ENCODE measurements at places on chromosomes 4 and X.

DNA sequence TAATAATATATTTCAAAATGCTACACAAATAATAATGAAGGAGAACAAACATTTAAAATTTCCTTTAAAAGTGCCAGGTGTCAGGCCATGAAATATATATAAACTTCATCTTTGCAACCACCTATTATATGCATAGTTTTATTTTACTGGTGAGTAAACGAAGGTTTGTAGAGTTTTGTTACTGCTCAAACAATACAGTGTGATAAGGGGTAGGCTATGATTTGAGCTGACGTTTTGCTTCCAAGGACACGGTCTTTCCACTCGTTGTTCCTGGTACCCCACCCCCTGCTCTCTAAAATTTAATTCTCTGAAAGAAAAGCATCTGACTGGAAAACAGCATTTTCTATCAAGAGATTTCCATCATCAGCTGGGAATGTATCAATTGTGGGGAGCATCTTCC is 27.2 kb upstream of the GPRIN3 start:
- DNase-seq, result no peak

DNA sequence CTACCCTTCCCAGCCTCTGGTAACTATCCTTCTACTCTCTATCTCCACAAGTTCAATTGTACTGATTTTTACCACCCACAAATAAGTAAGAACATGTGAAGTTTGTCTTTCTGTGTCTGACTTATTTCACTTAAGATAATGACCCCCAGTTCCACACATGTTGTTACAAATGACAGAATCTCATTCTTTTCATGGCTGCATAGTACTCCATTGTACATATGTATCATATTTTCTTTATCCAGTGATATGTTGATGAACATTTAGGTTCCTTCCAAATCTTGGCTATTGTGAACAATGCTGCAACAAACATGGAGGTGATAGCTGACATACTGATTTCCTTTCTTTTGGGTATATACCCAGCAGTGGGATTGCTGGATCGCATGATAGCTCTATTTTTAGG is 27.7 kb downstream of the GSX2 start:
- DNase-seq, result no peak

GRCh38 chrX:77118686-77119085 is 328.5 kb upstream of the FGF16 start:
- DNase-seq, result no peak

DNA sequence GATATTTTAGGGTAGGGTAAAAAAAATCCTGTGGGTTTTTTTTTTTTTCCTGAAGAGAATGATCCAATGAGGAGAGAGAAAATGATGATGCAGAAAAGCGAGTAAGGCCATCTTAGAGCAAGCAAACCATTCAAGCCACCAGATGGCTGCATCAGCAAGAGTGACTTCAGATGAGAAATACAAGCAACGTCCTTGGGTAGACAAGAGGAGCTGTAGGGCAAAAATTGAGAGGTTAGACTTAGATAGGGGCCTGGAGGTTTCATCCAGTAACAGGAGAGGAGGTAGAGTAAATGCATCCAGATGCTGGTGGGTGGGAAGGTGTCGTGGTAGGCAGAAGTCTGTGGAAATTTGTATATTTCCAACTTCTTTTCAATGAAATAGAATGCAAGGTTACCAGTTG is 14.6 kb downstream of the FTHL17 start:
- DNase-seq, result no peak

DNA sequence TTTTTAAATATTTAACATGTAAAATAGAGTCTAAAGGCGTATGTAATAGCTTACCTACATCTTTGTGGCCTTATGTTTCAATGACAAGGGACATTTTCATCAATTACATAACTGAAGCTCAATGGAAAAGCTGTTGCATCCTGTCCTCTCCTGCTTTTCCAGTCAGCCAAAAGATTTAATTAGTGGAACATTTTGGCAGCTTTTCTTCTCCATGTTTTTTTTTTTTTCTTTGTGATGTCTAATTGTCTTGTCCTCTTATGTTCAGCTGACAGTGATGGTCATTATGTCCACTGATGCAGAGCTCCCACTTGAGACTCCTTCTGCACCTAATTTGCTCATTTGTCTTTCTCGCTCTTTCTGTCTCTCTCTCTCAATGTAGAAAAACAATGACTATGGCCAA is 422.2 kb downstream of the GABRG1 start:
- no peak for DNase-seq

GRCh38 chr4:26459054-26459755 is 31.1 kb downstream of the CCKAR start:
- DNase-seq, result peak; percentile 53

- DNase-seq, result no peak
Observed at GRCh38 chr4:14221176-14221575, 593.7 kb upstream of the BOD1L1 start.

DNA sequence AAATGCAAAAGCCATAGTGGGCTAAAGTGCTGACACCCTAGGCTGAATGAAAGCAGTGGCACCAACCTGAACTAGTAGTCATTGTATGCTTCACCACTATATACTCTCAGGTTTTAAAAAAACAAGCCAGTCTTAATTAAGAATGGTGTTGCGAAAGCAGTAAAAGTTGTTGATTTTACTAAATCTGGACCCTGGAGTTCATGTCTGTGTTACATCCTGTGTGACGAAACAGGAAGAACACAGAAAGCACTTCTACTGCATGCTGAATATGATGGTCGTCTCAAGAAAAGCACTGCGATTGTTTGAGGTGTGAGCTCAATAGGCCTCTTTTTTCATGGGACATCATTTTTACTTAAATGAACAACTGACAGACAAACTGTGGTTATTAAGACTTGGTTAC is 24.2 kb upstream of the GDPD2 start:
- no peak for DNase-seq

- no peak for DNase-seq
Observed at GRCh38 chrX:31670245-31670644, 598.4 kb upstream of the FTHL17 start.

GRCh38 chr4:167826281-167826680 is 266.1 kb upstream of the ANXA10 start:
- DNase-seq, result no peak

DNA sequence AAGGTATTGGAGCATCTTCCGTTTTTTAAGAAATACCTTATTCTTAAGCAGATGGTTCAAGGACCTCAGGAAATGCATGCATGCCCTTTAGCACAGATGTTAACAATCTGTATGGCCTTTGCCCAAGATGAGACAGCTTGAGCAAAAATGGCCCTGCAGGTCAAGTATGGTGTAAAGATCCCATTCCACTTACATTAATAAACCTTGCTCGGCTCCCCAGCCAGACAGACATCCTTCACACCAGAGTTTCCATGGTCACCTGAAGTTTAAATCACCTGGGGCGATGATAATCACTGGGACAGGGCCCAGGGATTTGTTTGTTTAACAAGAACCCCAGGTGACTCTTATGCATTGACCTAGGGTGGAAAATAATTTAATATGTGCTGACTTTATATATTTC is 287.0 kb upstream of the NOCT start:
- DNase-seq, result no peak

- no peak for DNase-seq
Observed at GRCh38 chr4:4659871-4660651, 118.2 kb upstream of the STX18 start.

GRCh38 chrX:1587161-1587560 is 4.2 kb upstream of the AKAP17A start:
- no peak for DNase-seq

- DNase-seq, result no peak
Observed at GRCh38 chr4:54909961-54910360, 215.4 kb downstream of the KDR start.

DNA sequence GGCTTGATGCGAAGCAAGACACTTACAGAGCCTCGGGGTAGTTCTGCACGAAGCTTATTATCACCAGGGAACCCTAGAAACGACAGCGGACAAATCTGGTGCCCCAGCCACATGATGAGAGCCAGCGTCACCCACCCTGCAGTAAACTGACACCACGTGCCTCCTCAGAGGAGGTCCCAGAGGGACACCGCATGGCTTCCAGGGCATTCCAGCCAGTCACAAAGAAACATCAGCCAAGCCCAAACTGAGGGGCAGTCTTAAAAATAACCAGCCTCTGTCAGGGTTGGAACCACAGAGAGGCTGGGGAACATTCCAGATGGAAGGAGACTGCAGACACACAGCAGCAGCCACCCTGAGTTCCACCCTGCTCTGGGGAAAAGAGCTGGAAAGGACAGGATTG is 36.6 kb upstream of the HGFAC start:
- no peak for DNase-seq

GRCh38 chrX:136710325-136710951 is 62.5 kb downstream of the CD40LG start:
- DNase-seq, result no peak

- DNase-seq, result no peak
Observed at GRCh38 chr4:68655764-68656444, 14.5 kb downstream of the UGT2B15 start.

GRCh38 chr4:87853108-87853507 is 20.3 kb downstream of the MEPE start:
- peak; percentile 7 for DNase-seq

- no peak for DNase-seq
Observed at GRCh38 chr4:41327770-41328169, 71.0 kb downstream of the UCHL1 start.

DNA sequence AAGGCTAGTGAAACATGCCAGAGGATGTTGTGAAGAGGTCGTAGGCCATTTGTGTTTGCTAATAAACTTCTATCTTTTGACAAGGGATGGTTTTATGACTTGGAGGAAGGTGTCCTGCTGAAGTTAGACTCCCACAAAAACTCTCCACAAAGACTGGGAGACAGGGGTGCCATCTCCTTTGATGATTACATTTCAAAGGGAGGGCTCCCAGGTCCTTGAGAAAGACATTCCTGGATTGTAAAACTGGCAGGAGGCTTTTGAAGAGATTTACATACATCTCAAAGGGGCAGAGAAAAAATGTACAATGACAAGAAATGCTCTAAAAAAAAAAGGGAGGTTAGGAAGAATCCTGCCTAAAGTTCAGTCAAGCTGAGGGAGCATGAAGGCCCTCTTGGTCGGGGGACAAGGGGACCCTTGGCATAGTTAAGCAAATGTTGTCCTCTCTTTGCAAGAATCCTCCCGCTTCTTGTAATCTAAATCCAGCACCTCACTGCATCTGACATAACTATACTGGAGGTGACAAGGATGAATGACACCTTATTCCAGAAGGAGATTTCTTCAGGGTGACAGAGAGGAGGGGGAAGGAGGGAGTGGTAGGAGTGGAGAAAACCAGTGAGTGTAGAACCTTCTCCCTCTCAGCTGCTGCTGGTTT is 41.1 kb upstream of the MGST2 start:
- no peak for DNase-seq

GRCh38 chrX:154369449-154370299 is 4.8 kb downstream of the FLNA start:
- no peak for DNase-seq

- no peak for DNase-seq
Observed at GRCh38 chrX:39205467-39205866, 404.2 kb downstream of the MID1IP1 start.

- DNase-seq, result no peak
Observed at GRCh38 chr4:17336524-17336961, 175.3 kb downstream of the QDPR start.

- DNase-seq, result no peak
Observed at GRCh38 chrX:119541188-119541587, 24.0 kb downstream of the STEEP1 start.

DNA sequence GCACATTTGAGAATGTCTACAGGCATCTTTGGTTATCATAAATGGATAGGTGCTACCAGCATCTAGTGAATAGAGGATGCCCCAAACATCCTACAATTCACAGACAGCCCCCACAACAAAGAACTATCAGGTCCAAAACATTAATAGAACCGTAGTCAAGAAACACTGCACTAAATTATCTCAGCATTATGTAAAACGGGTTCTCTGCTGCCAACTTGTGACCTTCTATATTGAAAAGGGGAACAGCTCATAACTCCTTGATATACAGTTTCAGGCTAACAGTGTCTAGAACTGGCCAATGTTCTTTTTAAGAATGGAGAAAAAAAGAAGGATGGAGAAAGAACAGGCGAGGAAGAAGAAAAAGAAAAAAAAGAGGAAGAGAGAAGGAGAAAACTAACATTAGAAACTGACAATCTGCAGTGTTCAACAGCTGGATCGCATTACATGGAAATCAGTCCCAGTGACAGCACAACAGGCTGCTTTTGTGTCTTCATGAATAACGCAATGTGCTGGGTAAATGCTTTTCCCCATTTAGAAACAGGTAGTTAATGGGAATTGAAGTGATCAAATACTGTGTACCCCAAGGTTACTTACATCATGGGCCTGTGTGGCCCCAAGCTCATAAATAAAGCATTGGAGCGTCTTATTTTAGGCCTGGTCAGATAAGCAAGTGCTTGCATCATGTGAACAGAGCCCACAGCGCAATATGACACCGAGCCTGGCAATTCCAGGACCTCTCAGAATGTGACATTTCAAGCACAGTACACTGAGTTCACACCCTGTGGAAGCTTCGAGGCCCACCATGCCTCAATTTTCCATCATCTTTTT is 339.5 kb downstream of the DHX15 start:
- no peak for DNase-seq

DNA sequence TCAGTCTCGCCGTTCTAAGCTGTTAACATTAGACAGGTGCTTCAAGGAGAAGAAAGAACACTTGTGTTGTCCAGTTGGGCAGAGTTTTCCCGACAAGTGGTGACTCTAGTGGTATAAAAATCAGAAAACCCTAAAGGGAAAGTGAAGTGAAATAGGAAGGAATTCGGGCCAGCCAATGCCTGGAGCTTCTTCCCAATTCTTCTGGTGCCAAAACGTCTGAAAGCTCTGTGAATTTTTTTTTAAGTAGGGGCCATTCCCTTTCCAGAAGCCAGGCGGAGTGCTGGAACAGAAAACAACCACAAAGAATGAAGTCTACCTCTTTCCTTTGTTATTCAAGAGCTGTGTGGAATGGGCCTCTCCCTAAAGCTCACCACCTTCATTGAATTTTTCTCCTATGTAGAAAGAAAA is 43.1 kb upstream of the PPARGC1A start:
- no peak for DNase-seq

GRCh38 chr4:74675673-74676279 is 118.5 kb downstream of the BTC start:
- DNase-seq, result peak; percentile 21

Measured in NCI-H774 (cell line).